Activated CD4-positive, alpha-beta T cell treated with anti-CD3 and anti-CD28 coated beads, Interleukin-2, amount 10 ng/mL, durations not matched to agents 24 days and 14 days (primary cell): ENCODE measurements at places on chromosomes 3 and 15.

- no peaks in the 10 kb centered on the region for H3K27me3 ChIP-seq
- no peaks in the 10 kb centered on the region for H3K36me3 ChIP-seq
- H3K4me3 ChIP-seq, result no peak overlapping the region
- H3K27ac ChIP-seq, result no peak overlapping the region
- no peak for DNase-seq
- no peaks in the 10 kb centered on the region for H3K4me1 ChIP-seq
These were observed 278.0 kb upstream of the TBL1XR1 start for GRCh38 chr3:177475356-177475665.

DNA sequence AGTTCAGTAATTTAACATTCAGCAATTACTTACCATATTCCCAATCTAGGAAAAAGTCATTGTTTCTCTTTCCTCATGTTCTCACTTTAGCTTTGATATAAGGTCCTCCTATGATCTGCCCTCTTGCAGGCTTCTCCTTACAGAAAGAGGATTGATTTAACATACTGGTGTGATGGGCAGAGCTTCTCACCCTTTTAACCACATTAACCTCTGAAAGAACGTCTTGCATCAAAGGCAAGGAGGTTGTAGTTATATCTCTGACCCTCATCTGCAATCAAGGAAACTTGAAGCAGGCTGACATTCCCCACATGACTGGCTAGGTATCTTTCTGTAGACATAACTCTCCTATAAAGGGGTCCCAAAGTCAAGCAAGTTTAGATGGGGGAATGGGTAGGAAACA, 39.5 kb downstream of the BTLA start:
- peaks cover 26% of the 10 kb centered on the region for H3K36me3 ChIP-seq
- no peaks in the 10 kb centered on the region for H3K27me3 ChIP-seq
- H3K4me1 ChIP-seq, result peaks cover 46% of the 10 kb centered on the region
- H3K4me3 ChIP-seq, result peak overlapping the region; percentile 49
- peak; percentile 75 for DNase-seq

DNA sequence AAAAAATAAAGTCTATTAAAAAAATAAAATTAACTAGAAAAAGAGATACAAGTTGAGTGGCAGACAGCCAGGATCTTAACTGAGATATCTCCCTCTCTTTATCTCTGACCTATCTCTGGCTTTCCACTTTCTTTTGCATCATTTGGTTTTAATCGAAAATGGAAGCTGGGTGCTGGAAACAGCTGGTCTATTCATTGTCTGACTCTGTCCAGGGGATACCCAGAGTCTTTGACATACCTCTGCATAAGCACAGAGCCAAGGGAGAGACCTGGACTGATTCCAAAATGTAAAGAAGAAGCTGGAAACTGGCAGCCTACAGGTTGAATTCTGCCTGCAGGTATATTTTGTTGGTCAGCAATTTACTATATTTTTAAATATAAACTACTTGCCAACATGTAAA, 29.6 kb upstream of the CRBN start:
- DNase-seq, result no peak
- no peaks in the 10 kb centered on the region for H3K4me1 ChIP-seq
- no peak overlapping the region for H3K27ac ChIP-seq
- H3K36me3 ChIP-seq, result no peaks in the 10 kb centered on the region
- peaks cover 4% of the 10 kb centered on the region for H3K27me3 ChIP-seq

- H3K4me3 ChIP-seq, result no peak within 1 kb of the TSS
- H3K4me1 ChIP-seq, result peaks cover 4% of the 10 kb centered on the region
- no peak for DNase-seq
These were observed at the start of gene BFSP2 for GRCh38 chr3:133400006-133400515. Gene BFSP2, plus strand, starts transcription at chr3:133400056. Its CDS starts 28 bp downstream, at chr3:133400084.

GRCh38 chr3:14494973-14495300, 45.2 kb downstream of the GRIP2 start:
- no peak for DNase-seq
- H3K4me1 ChIP-seq, result no peaks in the 10 kb centered on the region
- H3K27ac ChIP-seq, result no peak overlapping the region
- no peak overlapping the region for H3K4me3 ChIP-seq

GRCh38 chr3:134839990-134840389, 44.9 kb downstream of the EPHB1 start:
- no peak for DNase-seq
- H3K27me3 ChIP-seq, result peaks cover 14% of the 10 kb centered on the region
- H3K4me3 ChIP-seq, result no peak overlapping the region
- no peaks in the 10 kb centered on the region for H3K36me3 ChIP-seq

- H3K4me1 ChIP-seq, result no peaks in the 10 kb centered on the region
- H3K27ac ChIP-seq, result no peak overlapping the region
- H3K4me3 ChIP-seq, result no peak overlapping the region
- DNase-seq, result no peak
- no peaks in the 10 kb centered on the region for H3K27me3 ChIP-seq
These were observed 600.5 kb downstream of the EDEM1 start for GRCh38 chr3:5787861-5788488.
